ENCODE measurements at places on chromosomes 6 and 20.

DNA sequence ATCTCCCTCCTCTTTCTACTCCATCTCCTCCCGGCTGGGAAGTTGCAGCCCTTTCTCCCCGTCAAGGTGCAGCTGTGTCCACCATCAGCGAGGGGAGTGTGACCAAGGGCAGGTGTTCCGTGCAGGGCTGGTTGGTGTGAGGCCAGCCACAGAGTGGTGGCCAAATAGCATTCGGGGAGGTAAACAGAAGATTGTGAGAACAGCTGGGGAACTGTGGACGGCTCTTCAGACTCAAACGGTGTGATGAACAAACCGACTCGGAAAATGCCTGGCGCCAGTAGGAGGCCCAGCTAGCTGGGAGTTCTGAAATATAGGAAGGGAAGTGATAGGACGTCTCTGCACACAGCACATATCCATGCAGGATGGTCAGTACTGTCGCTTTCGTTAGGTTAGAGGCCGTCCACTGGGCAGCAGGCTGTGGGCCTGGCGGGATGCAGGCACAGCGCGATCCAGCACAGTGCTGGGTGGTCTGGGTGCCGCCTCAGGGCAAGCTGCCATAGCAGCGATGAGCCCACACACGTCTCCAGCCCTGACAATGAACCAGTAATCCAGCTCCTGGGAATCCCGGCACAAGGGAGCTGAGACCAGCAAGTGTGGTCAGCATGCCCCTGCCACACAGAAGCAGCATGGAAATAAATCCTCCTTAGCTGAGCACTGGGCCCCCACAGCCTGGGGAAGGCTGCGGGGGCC lies 258.1 kb downstream of the TAF4 start:
- DNase-seq, result no peak

- no peak for DNase-seq
These were observed 21.3 kb upstream of the NUS1 start for GRCh38 chr6:117653949-117654348.

DNA sequence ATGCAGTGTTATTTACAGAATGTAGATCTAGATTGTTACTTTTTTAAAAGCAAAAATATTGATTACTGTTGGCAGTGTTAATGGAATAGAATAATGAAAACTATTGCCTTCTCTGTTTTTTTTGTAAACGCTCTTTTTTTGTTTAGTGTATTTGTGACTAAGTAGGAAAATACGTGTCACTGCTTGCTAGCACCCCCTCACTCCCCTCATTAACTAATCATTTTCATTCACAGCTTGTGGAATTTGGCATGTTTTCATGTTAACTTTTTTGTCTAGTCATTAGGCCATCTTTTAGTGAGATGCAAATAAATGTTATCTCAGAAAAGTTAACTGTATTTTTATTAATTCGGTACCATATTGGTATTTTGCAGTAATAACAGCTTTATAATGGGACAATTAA lies 29.8 kb downstream of the ADGRG6 start:
- no peak for DNase-seq

DNA sequence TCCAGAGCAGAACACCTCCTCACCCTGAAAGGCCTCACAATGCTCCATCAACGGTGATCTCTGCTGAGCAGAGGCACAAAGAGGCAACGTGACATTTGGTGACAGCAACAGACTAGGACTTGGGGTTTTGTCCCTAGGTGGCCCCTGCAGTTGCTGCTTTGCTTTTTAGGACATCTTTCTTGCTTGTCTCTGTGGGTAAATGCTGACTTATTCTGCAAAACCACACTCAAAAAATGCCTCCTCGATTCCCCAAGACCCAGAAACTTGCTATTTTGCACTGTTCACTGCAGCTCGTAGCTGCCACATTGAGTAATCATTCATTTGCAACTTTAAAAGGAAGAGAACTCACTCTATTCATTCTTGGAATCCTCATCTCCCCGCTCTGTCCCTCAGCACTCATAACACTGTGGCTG lies 209.9 kb downstream of the LY86 start:
- no peak for DNase-seq

- DNase-seq, result peak; percentile 12
These were observed 109.3 kb upstream of the TAB2 start for GRCh38 chr6:149208134-149208601.

- no peak for DNase-seq
These were observed 143.3 kb downstream of the SMOC2 start for GRCh38 chr6:168584249-168584648.

GRCh38 chr6:71681234-71681867 lies 205.0 kb upstream of the RIMS1 start:
- no peak for DNase-seq

- no peak for DNase-seq
These were observed 17.2 kb upstream of the WFDC10A start for GRCh38 chr20:45612314-45612713.

DNA sequence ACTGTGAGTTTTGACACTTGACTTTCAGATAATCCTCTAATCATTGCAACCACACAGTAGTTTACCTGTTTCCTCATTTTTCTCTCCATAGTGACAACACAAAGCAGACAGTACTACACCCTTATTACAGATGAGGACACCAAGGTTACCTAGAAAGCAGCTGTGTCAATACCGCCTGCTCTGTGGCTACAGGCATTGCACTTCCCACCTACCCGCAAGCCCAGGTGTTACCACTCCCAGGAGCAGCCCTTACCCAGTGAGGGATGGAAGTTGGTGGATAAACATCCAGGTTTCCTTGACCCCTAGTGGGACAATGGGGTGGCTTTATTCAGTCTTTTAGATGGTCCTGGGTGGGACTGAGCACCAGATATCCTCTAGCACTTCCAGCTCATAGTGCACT lies 503.6 kb downstream of the PTPRT start:
- no peak for DNase-seq

DNA sequence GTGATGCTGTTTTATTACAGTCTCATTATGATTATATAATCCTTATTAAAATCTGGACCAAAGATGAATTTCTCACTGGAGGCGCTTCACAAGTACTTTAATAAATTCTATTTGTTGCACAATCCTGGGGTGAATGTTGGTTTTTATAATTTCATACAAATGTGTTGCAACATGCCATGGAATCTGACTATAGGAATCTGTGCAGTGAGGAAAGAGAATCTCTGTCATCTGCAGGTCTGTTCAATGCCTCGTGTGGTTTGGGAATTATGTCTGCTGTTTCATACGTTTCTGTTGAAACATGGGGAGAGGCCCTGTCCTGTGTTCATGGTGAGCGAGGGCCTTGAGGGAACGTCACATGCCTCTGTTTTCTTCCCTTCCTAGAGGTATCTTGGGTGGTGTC lies 277.3 kb downstream of the CDH4 start:
- no peak for DNase-seq

- no peak for DNase-seq
These were observed 1.1 kb upstream of the DCBLD1 start for GRCh38 chr6:117481278-117481925.

DNA sequence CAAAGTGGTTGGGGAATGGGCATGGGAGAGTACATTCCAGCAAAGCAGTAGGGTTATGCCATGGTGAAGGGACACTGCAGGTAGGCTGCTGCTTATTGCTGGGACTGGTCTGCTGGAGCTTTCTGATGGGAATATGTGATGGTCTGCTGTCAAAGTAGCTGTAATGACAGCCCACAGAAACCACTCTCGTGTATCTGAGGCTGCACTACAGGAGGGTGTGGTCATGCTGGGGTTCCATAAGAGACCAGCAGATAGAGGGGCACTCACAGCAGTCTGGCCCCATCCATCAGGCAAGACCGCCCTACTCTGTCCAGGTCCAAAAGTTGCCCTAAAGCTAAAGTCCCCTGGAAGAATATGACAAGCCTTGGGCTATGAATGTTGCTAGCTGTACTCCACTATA lies 739.3 kb downstream of the COL12A1 start:
- no peak for DNase-seq

- peak; percentile 78 for DNase-seq
These were observed 50.1 kb downstream of the SLC9A8 start for GRCh38 chr20:49862607-49863200.

Measured in G401 (cell line).